AG09309 (cell line): ENCODE measurements at places on chromosomes 6 and 20.
A peak's percentile ranks its signal among the peaks of the same experiment; 100 is the strongest.

DNA sequence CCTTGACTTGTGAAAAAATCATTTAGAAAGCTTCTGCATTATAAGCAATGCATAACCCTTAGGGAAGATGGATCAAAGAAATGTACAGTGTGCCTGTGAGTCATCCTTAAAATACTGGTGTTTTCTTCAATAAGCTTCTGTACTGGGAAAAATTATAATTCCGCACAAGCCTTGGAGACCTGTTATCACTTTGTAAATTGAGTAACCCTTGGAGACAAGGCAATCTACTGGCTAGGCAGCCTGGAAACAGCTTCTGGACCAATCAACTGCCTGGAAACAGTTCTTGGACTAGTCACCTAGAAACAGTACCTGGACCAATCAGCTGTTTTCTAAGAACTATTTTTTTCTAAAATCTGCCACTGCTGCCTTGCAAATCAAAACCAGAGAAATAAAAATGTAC, 25.8 kb upstream of the RNGTT start:
- no peak for DNase-seq

DNA sequence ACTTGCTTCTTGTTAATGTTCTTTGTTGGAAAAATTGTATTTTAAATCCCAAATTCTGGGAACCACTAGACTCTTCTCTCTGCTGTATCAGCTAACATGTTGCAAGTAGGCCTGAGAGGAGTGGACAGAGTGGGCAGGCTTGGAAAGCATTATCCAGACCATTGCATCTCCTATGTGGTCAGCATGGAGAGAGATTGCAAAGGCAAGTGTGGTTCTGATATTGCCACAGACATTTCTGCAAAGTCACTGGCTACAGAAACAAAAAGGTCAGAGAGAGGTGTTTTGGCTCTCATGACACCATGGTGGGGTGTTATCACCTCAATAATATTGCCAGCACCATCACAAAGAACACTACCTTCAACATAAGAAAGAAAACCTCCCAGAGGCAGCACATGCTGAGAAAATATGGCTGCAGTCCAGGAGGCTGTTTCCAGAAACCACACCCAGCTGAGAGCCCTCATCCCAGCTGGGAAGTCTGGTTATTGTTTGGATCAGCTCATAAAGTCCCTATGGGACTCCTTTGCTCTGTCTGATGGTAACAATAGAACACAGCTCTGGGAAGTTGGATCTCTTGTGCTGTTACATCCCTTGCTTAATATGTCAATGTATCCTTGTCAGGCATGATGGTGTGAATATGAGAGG, 78.2 kb upstream of the TBX18 start:
- DNase-seq, result no peak

GRCh38 chr20:49985157-49985556, 2.4 kb downstream of the SNAI1 start:
- DNase-seq, result no peak

DNA sequence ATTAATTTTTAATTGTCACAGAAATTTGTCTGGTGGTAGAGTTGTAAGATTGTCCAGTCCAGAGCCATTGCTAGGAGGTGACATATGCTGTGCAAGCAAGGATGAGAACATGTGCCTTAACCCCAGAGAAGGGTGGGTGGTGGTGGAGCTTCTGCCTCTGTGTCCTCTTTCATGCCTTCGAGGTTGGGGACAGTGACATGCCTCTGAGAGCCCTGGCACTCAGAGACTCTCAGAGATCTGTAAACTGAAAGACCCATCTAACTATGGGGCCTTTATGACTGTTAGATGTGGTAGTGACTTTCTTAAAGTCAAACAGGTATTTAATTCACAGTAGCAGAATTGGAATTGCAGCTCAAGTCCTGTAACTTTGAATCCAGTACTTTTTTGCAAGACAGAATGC, 132.4 kb downstream of the JARID2 start:
- no peak for DNase-seq

DNA sequence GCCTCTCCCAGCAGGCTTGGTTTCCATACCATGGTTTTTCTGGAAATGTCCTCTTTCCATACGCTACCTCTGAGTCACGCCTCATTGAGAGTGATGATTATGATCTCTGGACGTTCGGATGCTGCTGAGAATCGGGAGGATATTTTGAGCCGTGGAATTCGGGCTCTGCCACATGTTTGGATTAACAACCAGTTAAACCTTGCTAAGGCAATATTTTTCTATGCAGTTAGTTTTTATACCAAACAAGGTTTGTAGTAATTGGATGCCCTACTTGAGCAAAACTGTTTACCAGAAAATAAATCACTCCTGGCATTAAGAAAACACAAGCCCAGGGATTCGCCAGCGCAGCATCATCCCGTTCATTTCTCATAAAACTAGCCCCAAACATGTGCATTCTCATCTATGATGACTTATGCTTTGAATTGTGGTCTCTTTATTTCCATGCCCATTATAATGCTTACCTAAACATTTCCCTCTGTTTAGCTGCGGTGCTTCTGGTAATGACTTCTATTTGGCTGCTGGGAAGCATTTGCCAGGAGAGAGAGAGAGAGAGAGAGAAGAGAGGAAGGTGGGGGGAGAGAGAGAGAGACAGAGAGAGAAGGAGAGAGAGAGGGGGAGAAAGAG, 198.9 kb downstream of the CLIC5 start:
- DNase-seq, result peak; percentile 61

DNA sequence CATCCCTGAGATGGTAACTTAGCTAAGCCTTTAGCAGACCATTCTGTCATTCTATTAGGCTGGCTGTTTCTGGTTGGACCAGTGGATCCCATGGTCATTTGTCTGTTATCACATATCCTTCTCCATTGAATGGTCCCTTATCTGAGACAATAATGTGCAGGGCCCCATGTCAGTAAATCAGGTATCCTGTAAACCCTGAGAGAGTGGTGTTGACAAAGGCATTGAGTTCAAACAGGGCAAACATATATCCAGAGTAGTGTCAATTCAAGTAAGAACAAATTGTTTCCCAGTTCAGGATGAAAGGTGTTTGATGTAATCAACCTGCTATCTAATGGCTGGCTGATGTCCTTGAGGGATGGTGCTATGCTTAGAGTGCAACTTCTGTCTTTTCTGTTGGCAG, 126.2 kb downstream of the LINC00237 start:
- no peak for DNase-seq
